ENCODE measurements at places on chromosomes 4 and X.

DNA sequence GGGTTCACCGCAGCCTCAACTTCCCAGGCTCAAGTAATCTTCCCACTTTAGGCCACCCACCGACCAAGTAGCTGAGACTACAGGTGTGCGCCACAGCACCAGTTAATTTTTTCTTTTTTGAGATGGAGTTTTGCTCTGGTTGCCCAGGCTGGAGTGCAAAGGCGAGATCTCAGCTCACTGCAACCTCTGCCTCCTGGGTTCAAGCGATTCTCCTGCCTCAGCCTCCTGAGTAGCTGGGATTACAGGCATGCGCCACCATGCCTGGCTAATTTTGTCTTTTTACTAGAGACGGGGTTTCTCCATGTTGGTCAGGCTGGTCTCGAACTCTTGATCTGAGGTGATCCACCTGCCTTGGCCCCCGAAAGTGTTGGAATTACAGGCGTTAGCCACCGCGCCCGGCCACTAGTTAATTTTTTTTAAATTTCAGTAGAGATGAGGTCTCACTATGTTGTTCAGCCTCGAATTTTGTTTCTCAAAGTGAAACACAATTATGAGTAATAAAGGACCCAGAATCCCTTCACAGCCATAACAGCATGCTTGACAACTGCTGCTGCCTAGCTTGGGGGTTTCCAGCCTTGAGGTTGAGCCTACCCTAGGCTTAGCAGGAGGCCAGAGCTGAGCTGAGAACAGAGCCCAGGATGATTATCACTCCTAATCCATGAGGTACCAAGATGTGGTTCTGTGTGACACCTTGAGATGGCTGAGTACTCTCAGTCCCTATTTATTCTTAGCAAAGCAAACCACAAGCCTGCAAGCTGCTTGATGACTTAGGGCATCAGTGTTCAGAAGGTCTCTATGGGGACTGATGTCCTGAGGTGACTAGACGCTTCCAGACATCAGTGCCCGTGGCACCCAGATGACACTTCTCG lies 41.6 kb upstream of the NKRF start:
- peak; percentile 99 for ATAC-seq

DNA sequence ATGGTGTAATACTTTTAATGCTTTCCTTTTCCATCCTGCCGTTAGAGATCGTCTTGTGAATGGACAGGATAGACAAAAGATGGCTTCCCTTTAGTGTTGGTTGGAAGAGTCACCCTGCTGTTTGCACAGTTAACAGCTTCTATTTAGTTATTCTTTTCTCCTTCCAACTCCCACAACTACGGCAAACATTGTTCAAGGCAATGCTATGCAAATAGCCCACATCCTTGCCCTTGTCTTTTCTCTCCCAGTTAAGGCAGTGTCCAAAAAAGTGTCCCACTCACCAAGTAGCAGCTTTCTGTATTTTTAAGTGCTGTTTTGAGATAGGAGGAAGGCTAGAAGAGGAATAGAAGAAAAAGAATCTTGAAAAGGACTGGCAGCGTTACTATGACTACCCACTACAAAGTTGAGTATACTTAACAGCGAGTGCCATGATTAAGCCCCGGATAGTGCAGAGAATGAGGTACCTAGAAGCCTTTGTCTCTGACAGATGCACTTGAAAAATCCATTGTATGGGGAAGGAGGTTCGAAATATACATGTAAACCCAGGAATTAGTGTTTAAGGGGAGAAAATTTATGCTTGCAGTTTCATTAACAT lies 12.1 kb upstream of the RUFY3 start:
- ATAC-seq: no peak

GRCh38 chr4:127668770-127669169 lies 36.0 kb downstream of the INTU start:
- no peak for ATAC-seq

DNA sequence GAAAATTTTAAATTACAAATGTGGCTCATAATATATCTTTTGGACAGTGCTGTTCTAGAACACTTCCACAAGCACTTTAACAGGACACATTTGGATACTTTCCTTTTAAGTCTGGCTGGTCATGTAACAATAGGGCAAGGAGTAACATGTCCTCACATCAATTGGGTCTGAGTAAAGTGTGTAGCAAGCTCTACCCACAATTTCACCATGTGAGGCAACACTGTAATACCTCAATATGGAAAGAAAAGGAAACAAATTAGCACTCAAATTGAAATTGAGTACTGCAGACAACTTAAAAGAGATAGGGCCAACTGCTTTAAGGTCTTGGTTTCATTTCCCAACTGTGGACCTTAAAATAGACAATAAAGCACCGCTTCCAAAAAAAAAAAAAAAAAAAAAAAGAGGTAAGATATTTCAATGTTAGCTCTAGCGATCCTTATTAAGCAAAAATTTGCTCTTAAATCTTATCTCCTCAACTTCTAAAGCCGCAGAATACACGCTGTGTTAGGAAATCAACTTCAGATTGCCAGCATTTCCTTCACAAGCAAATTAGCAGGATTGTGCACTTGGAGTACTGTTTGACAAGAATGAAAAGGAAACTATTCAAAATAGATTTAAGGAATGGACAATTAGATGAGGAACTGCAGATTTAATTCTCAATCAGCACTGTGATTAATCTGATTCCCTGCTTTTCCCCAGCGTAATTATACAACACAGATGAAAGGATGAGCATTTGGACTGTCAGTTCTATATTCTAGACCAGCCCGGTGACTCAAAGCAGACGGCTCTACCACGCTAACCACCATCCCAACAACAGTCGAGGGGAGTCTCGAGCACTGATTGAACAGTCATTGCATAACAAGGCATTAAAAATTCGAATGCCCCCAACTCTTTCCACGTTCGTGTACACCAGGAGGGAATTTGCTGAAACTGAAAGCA lies 1.6 kb downstream of the CASK start:
- no peak for ATAC-seq

DNA sequence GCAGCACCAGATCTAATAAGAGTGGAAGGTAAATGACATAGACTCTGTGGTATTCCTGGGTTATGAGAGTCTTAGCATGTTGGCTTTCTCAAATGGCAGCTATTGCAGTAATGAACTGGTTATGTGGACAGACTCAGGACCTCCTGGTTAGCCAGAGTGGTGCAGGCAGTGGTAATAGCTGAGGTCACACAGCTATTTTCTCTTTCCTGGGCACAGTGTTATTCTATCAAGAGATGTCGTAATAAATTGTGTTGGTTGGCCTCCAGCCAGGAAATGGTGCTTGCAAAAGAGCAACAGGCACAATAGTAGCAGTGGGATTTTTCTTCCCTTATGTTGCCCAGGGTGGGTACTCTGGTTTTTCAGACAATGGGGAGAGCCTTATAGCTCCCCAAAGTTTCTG lies 279.2 kb upstream of the FGF16 start:
- ATAC-seq: no peak
